ENCODE measurements at places on chromosomes 13 and 19. TPM values are rescaled to one million over a fixed set of nuclear protein-coding genes. Genes with fewer than 3 reads are reported as not detected.

The RABAC1 gene
- 160 TPM for total RNA-seq

The ZNF99 gene
- 0.22 TPM for total RNA-seq

The NLRP9 gene
- not detected for total RNA-seq

The ADGRE1 gene
- 0.16 TPM for total RNA-seq

The GPR18 gene
- total RNA-seq = 0.35 TPM

The PLIN4 gene
- total RNA-seq = 3.4 TPM

The OR7A17 gene
- not detected for total RNA-seq

The CPT1C gene
- 1.9 TPM for total RNA-seq

The ZIM2 gene
- total RNA-seq = 0.29 TPM

The GPI gene
- 247 TPM for total RNA-seq

The IFNL4 gene
- not detected for total RNA-seq

The C13orf42 gene
- not detected for total RNA-seq

The CEBPA gene
- 30.1 TPM for total RNA-seq

The SLC7A10 gene
- total RNA-seq = not detected

All from mucosa of descending colon (tissue), 3 donors.